Right ventricle myocardium superior (tissue), 1 donor: ENCODE measurements at places on chromosomes 5 and 9.

DNA sequence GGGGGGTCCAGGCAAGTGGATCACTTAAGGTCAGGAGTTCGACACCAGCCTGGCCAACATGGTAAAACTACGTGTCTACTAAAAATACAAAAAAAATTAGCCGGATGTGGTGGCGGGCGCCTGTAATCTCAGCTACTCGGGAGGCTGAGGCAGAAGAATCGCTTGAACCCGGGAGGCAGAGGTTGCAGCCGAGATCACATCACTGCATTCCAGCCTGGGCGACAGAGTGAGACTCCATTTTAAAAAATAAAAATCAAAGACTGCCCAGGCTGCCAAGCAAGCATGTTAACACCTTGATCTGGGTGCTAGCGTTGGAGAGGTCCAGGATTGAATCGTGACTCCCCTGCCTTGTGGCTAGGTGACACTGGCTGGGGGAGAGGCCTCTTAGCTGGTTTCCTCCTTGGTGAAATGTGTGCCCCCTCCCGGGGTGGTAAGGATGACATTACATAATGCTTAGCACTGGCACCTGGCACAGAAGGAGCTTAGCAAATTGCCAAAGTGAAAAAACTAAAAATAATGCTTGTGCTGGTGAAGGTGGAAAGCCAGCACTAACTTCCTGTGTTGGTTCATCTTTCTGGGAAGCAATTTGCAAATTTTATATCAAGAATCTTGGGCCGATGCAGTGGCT, 2.2 kb upstream of the CIZ1 start:
- DNase-seq: no peak

DNA sequence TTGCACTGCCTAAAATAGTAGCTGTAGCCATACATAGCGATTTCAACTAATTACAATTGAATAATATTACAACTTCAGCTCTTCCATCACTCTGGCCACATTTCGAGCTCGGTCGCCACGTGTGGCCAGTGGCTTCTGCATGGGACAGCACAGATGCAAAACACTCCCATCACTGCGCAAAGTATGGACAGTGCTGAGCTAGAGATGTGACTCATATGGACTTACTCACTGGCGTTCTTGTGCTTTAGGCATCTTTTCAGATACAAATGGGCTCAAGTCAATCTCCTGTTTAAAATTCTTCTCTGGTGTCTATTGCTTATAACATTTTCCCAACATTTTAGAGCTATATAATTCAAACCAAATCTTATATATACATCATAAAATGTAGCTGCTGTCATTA, 222.7 kb downstream of the ELAVL2 start:
- no peak for DNase-seq

DNA sequence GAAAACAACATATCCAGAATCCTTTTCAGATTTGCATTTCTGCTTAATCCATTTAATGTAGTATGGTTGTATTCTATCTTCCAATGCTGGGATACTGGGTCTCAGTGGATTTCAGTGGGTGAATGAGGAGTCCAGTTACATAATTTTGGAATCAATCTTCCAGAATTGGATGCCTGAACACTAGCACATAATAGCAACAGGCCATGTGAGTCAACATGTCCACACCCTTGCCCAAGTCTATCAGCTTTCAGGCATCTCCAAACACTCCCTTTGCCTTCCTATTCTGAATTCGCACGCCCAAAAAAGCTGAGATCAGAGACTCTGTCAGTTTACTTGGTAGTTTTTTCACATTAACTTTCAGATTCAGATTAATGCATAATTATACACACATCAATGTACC, 202.6 kb downstream of the TSSK1B start:
- no peak for DNase-seq

- DNase-seq: no peak
Observed at GRCh38 chr5:122846051-122846550, 688 bp downstream of the SNX24 start.

- no peak for DNase-seq
Observed at GRCh38 chr5:14588145-14588544, 6.6 kb downstream of the OTULINL start.

DNA sequence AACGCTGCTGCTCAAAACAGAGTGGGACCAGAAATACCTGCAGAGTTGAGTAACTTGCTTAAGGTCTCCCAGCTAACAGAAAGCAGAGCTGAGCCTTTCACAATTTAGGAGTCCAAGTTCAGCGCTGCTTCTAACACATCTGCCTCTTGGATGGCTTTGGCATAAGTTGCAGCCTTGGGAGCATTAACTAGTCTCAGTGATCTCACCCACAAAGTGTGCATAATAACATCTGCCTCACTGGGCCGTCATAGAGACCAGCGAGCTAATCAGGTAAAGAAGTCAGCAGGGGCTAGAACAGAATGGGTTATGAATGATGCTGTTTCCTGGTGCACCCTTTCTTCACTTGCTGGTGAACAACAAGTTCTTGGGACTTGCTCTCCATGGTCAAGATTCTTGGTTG, 36.5 kb downstream of the WWC1 start:
- DNase-seq: no peak

DNA sequence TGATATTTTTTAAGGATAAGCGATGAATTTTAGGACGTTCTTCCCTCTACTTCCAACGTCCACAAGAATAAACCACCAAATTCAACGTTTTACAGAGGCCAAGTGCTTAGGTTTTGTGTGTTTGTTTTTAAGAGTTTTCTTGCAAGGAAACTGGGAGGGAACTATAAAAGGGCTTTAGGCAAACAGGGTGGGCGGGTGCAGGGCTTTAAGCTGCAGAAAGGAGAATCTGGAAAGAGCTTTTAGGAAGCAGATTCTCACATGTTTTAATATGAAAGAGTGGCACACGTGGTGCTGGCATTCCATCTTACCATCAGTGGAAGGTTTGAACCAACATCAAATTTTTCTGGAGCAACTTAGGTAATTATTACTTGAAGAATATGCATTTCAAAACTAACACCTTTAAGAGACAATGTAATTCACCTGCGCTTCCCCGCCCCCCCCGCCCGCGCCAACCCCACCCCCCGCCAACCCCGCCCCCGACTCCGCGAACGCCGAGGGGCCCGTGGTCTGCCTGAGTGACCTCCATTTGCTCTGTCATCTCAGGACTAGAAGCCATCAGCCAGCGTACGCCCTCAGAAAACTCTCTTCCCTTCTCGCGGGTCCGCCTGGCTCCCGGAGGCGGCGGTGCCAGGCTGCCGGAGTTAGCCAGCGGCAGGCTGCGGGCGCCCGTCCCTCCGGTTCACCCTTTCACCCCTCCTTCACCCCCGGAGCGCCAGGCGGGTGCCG, 911 bp upstream of the PIK3R1 start:
- DNase-seq: no peak
